PC-3 (cell line): ENCODE measurements at places on chromosomes 3 and 15. TPM values are rescaled to one million over a fixed set of nuclear protein-coding genes. Genes with fewer than 3 reads are reported as not detected.

The RHO gene
- not detected in 2 replicates for total RNA-seq

The OR5K2 gene
- not detected in 2 replicates for total RNA-seq

The SAMD7 gene
- total RNA-seq: not detected in 2 replicates

The GOLGA8S gene
- total RNA-seq: not detected in 2 replicates

The CRYBG3 gene
- 11.4 and 12.2 TPM in 2 replicates for total RNA-seq

The MESP2 gene
- 1.1 and 1.3 TPM in 2 replicates for total RNA-seq

The ADGRG7 gene
- total RNA-seq: not detected in 2 replicates

The LRRN1 gene
- not detected in 2 replicates for total RNA-seq

The GOLGA8M gene
- total RNA-seq: 0.51 TPM in 1 of 2 replicates, not detected in the other

DNA sequence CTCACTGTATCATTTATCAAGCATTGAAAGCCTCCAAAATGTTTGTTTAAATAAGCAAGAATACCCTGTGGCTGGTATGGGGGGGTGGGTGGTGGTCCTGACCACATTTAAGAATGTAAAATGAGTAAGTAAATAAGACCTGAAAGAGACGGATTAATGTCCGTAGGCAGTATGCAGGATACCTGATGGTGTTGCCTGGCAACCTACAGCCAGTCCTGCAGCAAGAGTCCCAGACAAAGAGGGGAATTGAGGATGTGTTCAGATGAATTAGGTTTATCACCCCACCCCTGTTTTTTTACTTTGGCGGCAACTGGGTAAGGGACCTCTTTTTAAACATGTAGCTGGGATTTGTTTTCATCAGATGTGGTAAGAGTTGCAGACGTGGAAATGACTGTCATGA is 99.8 kb upstream of the BFSP2 start:
- DNase-seq: no peak

DNA sequence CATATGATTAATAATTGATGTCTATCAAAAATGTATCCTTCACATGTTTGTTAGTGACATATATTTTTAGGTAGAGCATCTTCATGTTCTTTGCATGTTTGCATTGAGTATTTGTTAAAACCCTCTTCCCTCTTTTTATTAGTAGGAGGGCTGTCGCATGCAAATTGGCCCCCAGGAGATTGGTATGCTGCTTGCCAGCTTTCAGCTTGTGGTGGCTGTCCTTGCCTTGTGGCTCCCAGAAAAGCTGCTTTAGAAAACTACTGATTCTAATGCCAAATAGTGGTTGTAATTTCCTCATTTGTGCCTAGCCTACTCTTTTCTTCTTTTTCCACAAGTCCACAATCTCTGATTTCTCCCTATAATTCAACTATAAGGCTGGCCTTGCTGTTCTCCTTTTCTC is 886.8 kb downstream of the VGLL3 start:
- DNase-seq: no peak

- no peak for DNase-seq
Measured at GRCh38 chr15:60859996-60860494, 369.1 kb downstream of the RORA start.

DNA sequence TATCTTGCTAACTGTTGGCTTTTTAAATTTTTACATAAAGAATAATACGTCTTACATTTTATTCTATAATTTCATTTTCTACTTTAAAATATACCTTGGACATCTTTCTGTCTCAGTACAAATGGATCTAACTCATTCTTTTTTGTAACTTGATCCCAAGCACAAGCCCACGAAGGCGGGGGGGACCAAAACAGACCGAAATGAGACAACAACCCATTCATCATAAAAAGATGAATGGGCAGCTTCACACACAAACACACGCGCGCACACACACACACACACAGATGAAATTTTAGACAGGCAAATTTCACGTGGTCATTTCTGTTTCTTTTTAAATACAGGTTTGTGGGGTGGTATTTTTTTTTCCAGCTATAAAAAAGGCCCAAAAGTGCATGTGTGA is 271.3 kb upstream of the TOPAZ1 start:
- no peak for DNase-seq

GRCh38 chr3:193240850-193241706 is at the start of gene PLAAT1:
Gene PLAAT1 (plus strand): TSS chr3:193241222. CDS start chr3:193255651, 14,429 bp downstream.
- DNase-seq: no peak

DNA sequence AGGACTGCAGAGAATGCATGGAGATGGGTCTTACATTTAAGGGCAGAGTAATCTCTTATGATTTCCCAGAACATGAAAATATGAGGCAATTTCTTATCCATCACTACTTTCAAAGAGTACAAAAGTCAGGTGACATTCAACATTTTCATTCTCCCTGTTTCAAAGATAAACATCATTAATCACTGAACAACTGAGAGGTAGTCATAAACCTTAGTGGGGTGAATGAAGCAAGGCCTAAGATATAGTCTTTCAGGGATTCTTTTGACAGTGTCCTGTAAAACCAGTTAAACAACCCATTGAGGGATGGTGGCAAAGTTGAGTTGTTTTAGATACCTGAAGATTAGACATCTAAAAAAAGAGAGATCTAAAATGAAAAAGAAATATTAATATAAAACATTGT is 271.6 kb upstream of the CBLB start:
- DNase-seq: peak; percentile 79

GRCh38 chr3:56836276-56837163 is 34.8 kb upstream of the ARHGEF3 start:
- peak; percentile 32 for DNase-seq

- peak; percentile 9 for DNase-seq
Measured at GRCh38 chr3:152909180-152909883, 74.4 kb downstream of the P2RY1 start.

DNA sequence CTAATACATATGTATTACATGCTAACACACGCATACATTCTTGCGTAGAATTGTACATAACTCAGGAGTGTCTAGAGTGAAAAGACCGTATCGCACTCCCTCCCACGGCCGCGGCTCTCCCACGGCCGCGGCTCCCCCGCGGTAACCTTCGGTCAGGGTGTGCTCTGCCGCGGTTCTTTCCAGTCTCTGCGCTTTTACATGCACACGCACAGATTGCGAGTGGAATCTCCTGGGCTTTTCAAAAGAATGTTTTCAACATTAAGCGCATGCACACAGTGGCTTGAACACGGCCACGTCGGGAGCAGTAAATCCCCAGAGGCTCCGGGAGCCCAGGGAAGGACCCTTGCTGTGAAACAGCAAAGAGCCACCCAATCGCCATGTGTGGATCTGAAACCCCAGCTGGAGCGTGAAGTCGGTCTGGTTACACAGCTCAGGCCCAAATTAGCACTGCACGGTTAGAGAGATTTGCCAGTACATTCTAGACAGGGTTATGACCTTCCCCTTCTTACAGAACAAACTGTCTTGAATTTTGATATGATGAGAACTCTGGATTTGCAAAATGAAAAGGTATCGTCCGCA is 805 bp upstream of the RGMA start:
- no peak for DNase-seq

DNA sequence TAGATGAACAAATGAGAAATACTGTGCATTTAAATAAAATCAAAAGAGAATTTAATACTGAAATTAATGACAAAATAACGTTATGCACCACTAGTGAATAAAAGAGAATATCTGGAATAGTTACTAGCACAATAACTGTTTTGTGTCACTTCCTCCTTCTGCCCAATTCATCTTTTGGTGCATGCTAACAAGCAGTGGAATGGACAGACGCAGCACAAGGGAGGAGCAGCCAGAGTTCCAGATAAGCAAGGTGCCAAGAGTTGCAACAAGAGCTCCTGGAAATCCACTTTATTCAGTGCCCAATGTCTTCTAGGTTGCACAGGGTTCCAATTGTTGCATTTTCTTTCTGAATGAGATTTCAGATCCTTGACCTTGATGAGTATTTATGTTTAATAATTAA is 66.5 kb upstream of the PLXND1 start:
- no peak for DNase-seq

DNA sequence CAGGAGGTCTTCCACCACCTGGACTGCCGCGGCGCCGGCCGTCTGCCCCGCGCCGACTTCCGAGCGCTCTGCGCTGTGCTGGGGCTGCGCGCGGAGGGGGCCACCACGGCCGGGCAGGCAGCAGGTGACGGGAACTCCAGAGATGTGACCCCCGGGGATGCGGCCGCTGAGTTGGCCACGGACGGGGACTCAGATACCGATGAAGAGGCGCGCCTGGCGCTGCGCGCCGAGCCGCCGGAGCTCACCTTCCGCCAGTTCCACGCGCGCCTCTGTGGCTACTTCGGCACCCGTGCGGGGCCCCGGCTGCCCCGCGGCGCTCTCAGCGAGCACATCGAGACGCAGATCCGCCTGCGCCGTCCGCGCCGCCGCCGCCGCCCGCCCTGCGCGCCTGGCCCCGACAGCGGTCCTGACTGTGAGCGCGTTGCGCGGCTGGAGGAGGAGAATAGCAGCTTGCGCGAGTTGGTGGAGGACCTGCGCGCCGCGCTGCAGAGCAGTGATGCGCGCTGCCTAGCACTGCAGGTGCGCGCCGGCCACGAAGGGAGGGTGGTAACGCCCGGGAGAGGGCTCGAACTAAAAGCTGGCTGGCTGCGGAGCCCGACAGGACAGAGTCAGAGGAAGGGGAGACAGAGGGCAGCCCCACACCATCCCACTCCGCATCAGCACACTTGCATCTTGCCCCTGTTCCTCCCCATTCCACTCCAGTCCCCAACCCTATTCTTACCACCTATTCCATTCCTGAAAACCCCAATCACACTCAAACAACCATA is 885 bp downstream of the EFCC1 start:
- DNase-seq: no peak

- no peak for DNase-seq
Measured at GRCh38 chr15:98943051-98943508, 64.5 kb downstream of the PGPEP1L start.

DNA sequence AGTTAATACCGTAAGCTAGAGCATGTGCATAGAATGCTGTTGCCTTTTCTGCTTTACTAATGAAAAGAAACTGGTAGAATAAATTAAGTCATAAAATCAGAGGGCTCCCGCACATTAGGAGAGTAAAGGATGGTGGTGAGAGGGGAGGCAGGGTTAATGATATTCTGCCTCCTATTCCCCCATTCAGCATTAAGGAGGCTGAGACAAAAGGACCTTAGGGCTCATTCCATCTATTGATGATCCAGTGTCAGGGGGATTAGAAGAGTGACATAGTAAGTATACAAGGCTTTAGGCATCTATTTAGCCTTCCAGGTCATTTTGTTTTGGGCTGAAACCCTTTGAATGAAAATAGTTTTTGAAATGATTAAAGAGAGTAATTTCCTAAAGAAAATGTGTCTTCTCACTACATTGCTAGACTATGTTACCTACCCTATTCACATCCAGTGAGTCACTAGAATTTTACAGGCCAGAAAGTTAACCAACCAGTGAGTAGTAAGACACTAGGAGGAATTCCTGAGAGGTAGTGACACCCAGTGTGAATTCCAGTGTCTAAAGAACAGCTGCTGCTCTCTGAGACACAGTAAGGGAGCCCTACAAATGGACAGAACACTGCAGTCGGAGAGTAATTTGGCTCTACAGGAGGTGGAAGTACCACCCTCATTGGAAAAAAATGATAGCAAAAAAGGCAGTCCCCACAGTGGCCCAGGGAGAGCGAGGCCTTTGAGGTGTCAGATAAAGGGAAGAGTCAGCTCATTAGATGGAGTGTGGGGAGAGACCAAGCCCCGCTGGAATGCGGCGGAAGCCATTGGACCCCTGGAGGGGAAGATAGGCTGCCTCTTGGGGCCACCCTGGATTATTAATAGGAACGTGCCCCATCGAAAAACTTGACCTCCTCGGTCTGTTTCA is 67.6 kb downstream of the TUSC7 start:
- peak; percentile 34 for DNase-seq

DNA sequence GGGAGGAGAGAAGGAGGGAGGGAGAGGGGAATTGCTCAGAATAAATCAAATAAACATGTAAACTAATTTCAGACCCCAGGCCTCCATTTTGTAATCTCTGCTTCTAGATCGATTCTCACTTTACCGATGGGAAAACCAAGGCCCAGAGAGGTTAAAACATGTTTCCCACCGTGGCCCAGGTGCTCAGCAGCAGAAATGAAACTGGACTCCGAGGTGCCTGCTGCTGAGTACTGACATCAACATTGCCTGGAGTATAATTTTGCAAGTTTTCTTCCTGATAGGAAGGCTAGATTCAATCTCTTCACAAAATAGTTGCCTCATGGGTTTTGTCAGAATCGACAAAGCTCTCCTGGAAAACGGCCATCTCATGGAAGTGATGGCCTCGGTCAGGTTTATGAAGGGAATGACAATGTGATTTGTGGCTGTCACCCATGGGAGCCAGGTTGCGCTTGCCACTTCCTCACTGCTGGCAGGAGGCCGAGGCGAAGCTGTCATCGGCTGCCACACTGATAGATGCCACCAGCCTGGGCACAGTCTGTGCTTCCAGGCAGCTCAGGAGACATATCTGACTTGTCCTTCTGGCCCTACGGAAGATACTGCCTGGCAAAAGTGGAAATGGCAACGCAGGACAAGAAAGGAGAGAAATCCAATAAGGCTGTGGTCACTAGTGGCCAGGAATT is 133.1 kb upstream of the LRRN1 start:
- DNase-seq: no peak

- no peak for DNase-seq
Measured at GRCh38 chr3:187694801-187695200, 7.6 kb downstream of the RTP2 start.

- DNase-seq: no peak
Measured at GRCh38 chr15:69920221-69920620, 177.5 kb downstream of the TLE3 start.

- no peak for DNase-seq
Measured at GRCh38 chr3:66598168-66598567, 97.3 kb upstream of the LRIG1 start.

DNA sequence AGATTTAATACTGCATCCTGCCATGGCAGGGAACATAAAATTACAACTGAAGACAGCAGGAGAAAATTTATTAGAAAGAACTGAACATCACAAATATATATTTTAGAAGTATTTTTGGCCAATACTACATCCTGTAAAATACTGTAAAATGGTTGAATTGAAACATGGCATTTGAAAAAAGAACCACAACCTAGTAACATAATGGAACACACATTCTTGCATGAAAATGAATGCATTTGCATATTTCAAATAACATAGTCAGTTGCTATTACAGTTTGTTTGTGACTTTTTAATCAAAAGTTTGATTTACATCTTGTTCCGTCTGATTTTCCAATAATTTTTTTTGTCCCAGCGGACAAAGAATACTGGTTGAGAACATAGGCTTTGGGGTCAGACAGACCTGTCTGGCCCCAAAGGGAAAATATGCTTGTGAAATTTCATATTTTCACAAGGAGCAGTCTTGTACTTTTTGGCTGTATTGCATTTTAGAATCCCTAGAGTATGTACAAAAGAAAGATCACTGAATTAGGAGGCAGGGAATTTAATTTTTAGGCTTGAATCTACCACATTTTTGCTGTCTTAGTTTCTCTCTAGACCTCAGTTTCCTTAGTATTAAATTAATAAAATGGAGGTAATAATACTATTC is 268.8 kb downstream of the ADAMTSL3 start:
- no peak for DNase-seq

GRCh38 chr3:32175607-32176197 is 62.8 kb upstream of the CMTM8 start:
- peak; percentile 84 for DNase-seq

- DNase-seq: no peak
Measured at GRCh38 chr3:116111765-116112164, 333.5 kb downstream of the LSAMP start.

DNA sequence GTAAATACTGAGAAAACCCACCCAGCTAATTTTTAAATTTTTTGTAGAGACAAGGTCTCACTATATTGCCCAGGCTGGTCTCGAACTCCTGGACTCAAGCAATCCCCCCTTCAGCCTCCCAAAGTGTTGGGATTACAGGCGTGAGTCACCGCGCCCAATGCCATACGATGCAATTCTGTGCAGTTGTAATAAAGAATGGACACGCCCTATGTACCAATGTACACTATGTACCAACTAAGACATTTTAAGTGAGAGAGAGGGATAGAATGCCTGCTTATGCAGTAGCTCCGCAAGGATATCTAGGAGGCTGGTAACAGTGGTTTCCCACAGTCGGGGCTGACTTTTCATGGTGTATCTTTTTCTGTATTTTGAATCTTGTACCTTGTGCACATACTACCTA is 14.6 kb downstream of the ZNF710 start:
- no peak for DNase-seq
